ENCODE measurements at places on chromosomes 5 and 9.

GRCh38 chr9:5447337-5447736 lies 3.0 kb upstream of the CD274 start:
- no peak for DNase-seq

GRCh38 chr5:141618030-141618803 lies 583 bp downstream of the DIAPH1 start:
- no peak for DNase-seq

DNA sequence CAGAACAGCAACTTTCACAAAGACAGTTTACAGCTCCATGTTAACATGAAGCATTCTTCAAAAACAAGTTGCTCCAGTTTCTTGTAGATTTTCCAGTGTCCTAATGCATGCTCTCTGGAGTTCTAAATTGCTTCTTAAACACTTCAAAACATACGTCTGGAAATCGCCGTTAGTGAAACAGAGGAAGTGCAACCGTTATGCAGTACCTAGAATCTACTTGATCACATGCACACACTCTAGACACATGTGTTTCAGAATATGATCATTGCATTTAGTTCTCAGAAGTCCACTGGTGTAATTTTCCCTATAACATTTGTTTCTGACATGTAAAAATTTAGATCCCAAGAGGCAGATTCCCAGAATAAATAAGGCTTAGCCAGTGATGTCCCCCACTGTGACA lies 41.1 kb upstream of the RUFY1 start:
- no peak for DNase-seq

- DNase-seq: no peak
Observed at GRCh38 chr9:88235615-88236014, 97.3 kb upstream of the SPATA31C2 start.

DNA sequence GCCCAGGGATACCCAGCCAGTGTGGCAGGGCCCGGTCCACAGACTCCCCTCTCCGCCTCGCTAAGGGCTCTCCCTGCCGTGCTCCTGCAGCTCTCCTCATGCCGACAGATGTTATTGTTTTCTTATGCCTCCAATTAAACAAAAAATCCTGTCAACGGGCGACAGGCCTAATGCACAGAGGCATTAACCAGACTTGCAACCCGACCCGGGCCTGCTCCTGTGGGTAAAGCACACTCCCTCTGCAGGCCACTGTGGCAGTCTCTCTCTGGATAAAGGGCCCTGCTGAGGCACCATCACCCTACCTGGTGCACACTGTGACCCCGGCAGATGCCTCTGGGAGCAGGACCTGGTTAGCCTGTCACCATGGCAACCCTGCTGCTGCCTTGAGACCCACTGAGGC lies 27.5 kb upstream of the HAND1 start:
- no peak for DNase-seq

- no peak for DNase-seq
Observed at GRCh38 chr9:108511307-108511706, 344.5 kb downstream of the ACTL7B start.

GRCh38 chr9:94005272-94005901 lies 50.2 kb upstream of the BARX1 start:
- DNase-seq: no peak

GRCh38 chr5:87170799-87171198 lies 96.9 kb upstream of the RASA1 start:
- no peak for DNase-seq

All from stimulated activated CD4-positive, alpha-beta T cell treated with anti-CD3 and anti-CD28 coated beads, Interleukin-1b, Interleukin-23, amount 100 ng/mL, for 1 hour (primary cell).